NCI-H2107 (cell line): ENCODE measurements at places on chromosomes 1 and 21.

GRCh38 chr21:32538147-32538792 lies 47.1 kb downstream of the TCP10L start:
- DNase-seq, result no peak

GRCh38 chr21:41852929-41853320 lies 26.2 kb downstream of the PRDM15 start:
- DNase-seq, result no peak

- no peak for DNase-seq
Measured at GRCh38 chr1:201504179-201504631, 2.7 kb downstream of the CSRP1 start.

- no peak for DNase-seq
Measured at GRCh38 chr1:118084400-118084799, 100.6 kb downstream of the SPAG17 start.

DNA sequence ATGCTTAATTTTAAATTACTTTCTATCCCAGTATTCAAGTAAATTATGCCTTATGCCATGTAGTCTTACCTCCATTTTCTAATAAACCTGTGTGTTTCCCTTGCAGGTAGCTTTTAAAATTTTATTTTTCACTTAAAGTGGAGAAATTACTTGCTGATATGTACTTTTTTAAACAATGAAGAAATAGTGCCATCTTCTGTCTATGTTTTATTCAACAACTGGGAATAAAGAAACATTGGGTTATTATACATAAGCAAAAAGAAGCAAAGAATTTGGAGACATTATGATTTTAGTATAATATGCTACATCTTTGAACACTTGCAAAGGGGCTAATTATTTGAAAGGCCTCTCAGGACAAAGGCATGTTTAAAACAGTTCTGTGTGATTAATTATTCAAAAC lies 1912.9 kb downstream of the MRPL39 start:
- DNase-seq, result no peak

- DNase-seq, result no peak
Measured at GRCh38 chr1:192867180-192867579, 58.3 kb downstream of the RGS2 start.

DNA sequence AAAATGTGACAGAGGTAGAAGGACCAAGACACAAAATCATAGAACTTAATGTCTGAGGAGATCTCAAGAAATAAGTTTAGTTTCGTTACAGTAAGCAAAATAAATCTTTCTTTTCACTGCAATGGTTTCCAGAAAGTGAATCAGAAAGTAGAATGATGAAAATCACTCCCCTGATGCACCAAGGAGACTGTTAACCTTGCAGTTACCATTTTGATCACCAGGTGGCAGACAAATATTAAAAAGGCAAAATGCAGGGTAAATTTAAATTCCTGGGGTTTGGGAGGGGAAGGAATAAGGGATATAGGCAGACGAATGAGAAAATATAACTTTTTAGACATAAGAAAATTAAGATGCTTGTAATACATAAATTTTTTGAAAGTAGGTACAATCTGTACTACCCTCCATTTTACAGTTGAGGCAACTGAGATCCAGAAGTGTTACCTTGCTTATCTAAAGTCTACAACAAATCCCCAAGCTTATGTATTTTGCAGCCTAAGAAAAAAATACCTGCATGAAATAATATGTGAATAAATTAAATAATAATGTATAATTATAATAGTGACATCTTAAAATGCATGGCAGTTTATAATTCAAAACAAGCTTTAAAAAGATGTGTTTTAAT lies 253.2 kb downstream of the CRB1 start:
- DNase-seq, result no peak

DNA sequence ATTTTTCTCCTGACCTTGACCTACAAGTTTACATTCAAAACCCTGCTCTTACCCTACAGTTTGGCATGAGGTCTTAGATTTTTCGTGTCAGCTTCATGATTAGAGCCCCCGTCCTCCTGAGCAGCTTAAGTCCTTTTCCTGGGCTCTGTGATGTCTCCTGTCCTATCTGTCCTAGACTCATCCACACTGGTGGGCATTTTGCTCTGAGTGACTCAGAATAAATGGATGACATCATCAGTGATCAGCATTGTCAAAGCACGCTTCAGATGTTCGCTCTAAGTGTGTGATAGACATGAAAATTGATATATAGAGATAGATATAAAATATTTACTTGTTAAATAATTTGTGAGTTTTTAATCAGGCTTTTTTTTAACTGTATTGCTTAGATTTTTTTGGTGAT lies 21.8 kb downstream of the RGS13 start:
- DNase-seq, result no peak

DNA sequence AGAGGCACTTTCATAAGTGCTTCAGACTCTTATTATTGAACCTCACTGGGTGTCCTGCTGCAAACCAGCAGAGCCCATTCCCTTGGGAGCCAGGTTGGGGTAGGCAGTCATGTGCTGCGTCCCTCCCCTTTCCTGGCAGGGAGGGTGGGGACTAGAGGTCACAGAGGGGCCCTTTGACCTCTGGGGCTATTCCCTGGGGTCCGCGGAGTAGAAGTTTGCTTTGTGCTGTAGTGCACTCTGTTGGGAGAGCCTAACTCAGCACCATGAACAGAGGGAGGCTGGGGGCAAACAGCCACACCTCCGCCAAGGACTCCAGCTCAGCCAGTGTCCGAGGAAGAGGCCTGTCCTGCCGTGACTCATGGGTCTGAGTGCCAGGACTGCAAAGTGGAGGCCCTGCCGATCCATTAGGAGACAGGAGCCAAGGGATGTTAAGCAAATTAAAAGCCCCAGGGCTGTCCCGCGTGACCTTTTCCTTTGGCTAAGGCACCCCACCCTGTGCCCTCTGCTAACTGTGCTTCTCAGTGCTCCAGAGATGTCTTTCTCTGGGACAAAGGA lies 3.0 kb upstream of the IGSF21 start:
- no peak for DNase-seq

GRCh38 chr1:212242985-212243308 lies 42.3 kb upstream of the PPP2R5A start:
- no peak for DNase-seq
